Fibroblast of the aortic adventitia (primary cell): ENCODE measurements at places on chromosomes 7 and 10. TPM values are rescaled to one million over a fixed set of nuclear protein-coding genes. Genes with fewer than 3 reads are reported as not detected.

RADIL gene
- total RNA-seq, result 0.25 and 1.4 TPM in 2 replicates

CPA2 gene
- total RNA-seq, result not detected in 2 replicates

ANKRD2 gene
- total RNA-seq, result 0.27 and 0.57 TPM in 2 replicates

NEURL1 gene
- 0.27 TPM in 1 of 2 replicates, not detected in the other for total RNA-seq

FOXI2 gene
- total RNA-seq, result not detected in 2 replicates

UPP1 gene
- 3.5 and 12.4 TPM in 2 replicates for total RNA-seq
